Omental fat pad (tissue), 4 donors: ENCODE measurements at places on chromosomes 6 and 20.

DNA sequence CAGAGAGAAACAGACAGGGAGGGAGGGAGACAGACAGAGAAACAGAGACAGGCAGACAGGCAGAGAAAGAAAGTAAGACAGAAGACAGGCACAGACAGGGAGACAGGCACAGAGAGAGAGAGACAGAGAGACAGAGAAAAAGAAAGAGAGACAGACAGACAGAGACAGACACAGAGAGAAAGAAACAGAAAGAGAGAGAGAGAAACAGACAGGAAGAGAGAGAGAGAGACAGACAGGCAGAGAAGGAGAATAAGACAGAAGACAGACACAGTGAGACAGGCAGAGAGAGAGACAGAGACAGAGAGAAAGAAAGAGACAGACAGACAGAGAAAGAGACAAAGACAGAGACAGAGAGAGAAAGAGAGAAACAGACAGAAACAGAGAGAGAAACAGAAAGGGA is 754.8 kb upstream of the DEFB115 start:
- DNase-seq: no peak

- no peak for DNase-seq
Measured at GRCh38 chr6:109781001-109781400, 89.9 kb downstream of the FIG4 start.

DNA sequence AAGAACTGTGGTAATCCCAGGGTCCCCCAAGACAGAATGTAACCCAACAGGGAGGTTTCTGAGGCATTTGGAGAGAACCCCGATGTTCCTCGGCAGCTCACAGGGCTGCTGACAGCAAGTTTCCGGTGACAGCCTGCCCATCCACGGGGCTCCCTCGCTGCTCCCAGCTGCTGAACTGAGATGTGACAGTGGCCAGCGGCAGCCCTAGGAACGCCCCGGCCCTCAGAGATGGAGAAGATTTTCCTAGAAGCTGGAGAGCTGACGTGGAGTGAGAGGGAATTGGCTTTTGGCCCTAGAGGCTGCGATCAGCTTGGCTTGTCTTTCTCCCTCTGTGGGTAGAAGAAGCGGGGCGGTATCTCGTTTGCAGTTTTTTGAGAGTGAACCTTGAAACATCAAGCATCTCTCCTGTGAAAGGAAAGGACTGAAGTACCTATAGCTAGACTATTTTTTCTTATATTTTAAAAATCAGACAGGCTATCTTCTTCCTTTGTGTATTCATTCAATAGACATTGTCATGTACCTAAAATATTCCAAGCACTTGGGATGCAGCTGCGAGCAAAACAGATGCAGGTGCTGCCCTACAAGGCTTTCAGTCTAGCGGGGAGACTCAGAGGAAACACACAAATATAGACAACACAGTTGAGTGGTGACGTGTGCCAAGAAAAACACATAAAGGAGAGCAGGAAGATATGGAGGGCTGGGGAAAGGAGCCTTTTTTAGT is 28.4 kb upstream of the NFATC2 start:
- DNase-seq: no peak

DNA sequence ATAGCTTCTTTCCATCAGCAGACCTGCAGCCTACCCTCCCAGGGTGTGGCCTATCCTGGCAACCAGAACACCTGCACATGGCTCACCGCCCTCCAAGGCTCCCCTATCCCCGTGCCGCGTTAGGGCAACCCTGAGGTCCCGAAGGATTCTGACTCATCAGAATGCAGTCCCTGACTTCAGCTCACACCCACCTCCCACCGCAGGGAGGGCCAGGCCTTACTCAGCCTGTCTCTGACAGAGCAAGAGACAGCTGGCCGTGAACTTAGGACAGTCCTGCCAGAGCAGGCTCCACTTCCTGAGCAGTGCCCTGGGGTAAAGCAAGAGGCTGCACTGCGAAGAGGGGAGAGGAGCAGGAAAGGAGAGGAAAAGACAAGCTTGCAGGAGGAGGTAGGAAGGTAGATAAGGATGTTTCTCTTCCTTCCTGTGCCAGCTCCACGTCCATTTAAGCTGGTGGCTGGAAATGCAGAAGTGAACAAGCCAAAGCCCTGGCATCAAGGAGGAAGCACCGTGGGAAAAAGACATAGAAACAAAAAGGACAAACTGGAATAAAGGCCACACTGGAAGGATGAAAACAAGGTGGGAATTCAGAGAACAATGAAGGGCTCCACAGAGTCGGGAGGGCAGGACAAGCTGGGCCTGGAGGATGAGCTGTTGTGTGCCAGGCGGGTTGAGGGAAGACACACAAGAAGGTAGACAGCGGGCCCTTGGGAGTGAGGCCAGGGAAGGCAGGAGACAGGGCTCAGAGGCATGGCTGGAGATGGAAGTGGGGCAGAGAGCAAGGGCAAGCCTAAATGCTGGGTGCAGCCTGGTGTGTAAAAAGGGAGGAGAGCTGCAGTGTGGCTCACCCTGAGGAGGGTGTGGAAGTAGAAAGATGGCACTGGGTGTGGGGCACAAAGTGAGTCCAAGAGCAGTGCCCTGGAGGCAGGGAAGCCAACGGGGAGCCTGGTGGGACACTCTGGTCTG is 102.7 kb downstream of the SLC23A2 start:
- no peak for DNase-seq

DNA sequence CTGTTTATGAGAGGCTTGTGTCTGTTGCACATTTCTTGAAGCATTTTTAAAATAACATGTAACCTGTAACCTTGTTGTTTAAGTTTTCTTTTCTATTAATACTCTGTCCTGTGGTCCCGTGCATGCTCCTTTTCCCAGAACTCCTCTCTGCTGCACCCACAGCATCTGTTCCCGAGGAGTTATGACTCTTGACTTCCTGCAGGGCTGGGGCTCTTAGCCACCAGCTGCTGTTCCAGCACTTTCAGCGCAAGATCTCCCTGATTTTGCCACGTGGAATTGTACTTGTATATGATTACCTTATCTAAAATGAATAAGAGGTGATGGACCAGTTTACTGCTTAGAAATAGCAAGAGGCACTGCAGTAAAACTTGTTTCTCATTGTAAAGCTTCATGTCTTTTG is 150.6 kb downstream of the QKI start:
- no peak for DNase-seq

- no peak for DNase-seq
Measured at GRCh38 chr6:130935978-130936377, 108.8 kb downstream of the SMLR1 start.

DNA sequence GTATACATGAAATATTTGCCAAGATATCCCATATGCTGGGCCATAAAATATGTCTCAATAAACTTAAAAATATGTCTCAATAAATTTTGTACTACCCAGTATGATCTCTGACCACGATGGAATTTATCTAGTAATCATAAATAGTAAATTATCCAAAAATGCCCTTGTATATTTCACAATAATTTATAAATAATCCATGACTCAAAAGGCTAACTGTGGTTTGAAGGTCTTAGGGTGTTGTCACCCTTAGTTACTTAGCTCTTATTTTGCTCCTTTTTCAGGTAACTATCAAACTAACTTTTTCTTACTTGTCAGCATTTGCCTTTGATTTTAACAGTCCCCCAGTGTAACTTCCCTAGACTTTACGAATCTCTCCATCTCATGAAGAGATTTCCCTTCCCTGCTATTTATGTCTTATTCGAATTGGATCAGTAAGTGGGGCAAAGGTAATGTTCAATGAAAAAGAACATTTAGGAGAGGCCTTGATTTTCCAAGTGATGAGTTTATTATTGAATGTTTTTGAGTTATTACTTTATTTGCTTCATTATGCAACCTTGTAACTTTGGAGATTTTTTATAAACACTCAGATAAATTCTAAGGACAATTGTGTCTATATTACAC is 109.0 kb upstream of the THBS2 start:
- DNase-seq: no peak

- DNase-seq: no peak
Measured at GRCh38 chr20:40965671-40966070, 63.0 kb upstream of the TOP1 start.

- DNase-seq: no peak
Measured at GRCh38 chr6:13034316-13034715, 294.0 kb downstream of the TBC1D7 start.

GRCh38 chr6:109896341-109896740 is 81.8 kb upstream of the GPR6 start:
- no peak for DNase-seq

DNA sequence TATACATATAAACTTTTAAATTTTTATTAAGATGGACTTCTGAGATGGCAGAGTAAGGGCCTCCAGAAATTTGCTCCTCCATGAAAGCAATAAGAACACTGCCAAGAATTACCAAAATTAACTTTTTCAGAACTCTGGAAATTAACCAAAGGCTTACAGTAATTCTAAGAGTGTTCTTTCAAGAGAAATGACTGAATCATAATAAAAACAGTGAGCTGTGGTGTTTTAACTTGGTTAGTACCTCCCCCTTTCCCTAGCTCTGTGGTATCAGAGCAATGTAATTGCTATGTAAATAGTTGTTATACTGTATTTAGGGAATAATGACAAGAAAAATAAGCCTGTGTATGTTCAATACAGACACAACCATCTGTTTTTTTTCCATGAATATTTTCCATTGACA is 19.0 kb downstream of the HECA start:
- DNase-seq: no peak

- DNase-seq: no peak
Measured at GRCh38 chr6:73043446-73043845, 181.8 kb downstream of the KHDC1L start.

DNA sequence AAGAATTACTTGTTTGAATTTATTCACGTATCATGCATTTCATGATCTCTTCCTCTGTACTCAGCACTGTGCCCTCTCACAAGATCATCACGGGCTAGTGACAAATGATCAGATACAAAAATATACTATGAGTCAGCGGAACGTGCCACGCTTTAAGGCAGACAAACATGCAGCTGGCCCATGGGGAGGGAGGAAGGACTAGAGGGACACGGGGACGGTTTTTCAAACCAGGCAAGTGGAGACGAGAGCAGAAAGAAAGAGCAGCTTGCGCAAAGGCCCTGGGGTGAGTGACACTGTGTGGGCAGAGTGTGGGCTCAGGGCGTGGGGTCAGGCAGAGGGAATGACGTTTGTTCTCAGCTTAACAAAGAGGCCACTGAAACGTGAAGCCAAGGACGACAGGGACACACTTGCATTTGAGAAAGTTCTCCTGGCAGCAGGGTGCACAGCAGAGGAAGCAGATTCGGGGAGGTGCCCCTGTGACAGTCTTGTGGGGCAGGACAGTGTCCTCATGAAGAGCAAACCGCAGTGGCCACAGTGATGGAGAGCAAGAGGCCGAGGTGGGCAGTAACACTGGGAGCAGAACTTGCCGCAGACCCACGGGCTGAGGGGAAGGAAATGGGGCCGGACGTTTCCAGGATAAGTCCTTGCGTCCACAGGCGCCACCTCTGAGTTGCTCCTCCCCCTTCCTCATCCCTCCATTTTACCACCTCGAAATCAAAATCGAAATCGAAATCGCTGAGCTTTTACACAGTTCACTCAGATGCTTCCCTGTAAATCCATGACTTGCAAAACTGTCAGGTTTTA is 6.9 kb upstream of the RPS6KA2 start:
- DNase-seq: no peak

GRCh38 chr6:6152060-6152459 is 145.3 kb upstream of the NRN1 start:
- no peak for DNase-seq
